CD8-positive, alpha-beta memory T cell (primary cell): ENCODE measurements at places on chromosomes 1 and 21.

- no peak for DNase-seq
Measured at GRCh38 chr21:35491920-35492678, 443.0 kb upstream of the RUNX1 start.

GRCh38 chr1:94595658-94596057, 54.1 kb upstream of the F3 start:
- no peak for DNase-seq

- no peak for DNase-seq
Measured at GRCh38 chr1:177069490-177069889, 95.0 kb downstream of the ASTN1 start.

DNA sequence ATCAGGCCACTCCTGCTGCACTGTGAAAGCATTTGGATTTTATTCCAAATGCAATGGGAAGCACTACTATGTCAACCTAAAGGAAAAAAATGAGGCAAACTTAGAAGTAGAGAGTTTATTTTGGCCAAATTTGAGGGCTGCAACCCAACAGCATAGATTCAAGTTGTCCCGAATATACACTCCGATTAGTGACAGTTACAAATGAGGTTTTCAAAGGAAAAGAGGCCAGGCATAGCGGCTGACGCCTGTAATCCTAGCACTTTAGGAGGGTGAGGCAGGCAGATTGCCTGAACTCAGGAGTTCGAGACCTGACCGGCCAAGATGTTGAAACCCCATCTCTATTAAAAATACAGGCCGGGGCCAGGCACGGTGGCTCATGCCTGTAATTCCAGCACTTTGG, 78.9 kb upstream of the PUM1 start:
- DNase-seq: no peak

DNA sequence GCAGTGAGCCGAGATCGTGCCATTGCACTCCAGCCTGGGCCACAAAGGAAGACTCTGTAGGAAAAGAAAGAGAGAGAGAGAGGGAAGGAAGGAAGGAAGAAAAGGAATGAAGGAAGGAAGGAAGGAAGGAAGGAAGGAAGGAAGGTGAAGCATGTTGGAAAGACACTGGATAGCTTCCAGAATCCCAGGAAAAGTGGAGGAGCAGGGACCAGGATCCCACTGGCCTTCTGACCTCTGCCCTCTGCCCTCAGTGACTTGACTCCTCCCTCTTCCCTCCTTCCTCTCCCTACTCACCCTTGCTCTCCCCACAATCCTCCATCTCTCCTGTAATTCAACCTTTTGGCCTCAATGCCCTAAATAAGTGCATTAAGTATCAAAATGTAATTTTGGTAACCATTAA, 4.1 kb upstream of the UTS2 start:
- no peak for DNase-seq

DNA sequence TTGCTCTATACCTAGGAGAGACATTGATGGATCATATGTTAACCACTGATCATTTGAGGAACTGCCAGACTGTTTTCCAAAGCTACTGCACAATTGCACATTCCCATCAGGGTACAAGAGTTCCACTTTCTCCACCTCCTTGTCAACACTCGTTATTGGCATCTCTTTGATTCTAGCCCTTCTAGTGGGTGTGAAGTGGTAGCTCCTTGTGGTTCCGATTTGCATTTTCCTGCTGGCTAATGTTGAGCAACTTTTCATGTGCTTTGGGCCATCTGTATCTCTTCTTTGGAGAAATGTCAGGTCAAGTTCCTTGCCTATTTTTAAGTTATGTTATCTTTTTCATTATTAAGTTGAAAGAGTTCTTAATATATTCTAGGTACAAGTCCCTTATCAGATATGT, 90.1 kb downstream of the DMRTB1 start:
- DNase-seq: no peak

GRCh38 chr1:32309960-32310359, 18.1 kb downstream of the HDAC1 start:
- no peak for DNase-seq

DNA sequence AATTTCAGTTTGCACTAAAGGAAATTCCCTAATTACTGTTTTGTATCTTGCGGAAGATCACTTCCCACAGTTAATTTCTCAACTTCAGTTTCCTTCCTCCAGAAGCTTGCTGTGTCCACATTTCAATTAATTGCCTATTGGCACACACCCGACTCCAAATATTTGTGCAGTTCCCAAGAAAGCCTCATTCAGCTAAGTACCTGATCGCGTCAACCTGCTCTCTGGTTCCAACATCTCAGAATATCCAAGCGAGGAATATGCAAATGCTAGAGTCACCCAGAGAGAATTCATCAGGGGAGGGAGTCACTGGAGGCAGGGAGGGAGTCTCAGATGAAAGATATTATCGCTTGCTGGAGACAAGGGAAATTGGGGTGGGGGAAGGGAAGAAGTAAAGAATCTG, 351.3 kb downstream of the RRAGC start:
- no peak for DNase-seq

GRCh38 chr1:109763646-109764415, at the start of gene EPS8L3:
Gene EPS8L3, minus strand, starts transcription at chr1:109763923. Its CDS starts 2,174 bp downstream, at chr1:109761749.
- DNase-seq: no peak

GRCh38 chr1:191608367-191608766, 549.9 kb upstream of the RGS18 start:
- no peak for DNase-seq

- DNase-seq: no peak
Measured at GRCh38 chr1:223732993-223733798, 20.9 kb downstream of the CAPN2 start.

DNA sequence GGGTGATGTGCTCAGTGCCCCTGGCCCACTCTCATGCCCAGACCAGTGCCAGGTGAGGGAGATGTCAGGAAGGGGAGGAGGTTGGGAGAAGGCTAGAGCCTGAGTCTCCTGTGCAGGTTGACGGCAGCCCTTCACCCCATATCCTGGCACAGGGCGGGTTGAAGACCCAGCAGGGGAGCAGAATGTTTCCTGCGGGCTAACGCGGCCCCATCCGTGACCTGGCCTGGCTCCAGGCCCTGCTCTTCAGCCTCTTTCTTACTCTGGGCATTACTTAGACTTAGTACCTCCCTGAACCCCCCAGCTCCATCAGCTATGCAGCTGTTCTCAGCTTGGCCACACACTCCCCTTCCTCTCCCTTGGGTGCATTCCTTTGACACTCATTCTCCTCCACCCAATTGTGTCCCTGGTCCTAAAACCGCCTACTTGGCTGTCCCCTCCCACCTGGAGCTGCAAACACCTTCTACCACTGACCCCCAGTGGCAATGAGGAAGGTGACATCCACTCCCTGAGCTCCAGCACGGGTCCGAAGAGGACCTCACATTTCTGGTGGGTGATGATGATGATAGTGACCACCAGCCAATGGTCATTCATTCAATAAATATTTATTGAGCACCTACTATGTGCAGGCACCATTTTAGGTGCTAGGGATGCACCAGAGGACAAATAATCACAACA, 179.0 kb downstream of the PTPRU start:
- no peak for DNase-seq

- no peak for DNase-seq
Measured at GRCh38 chr1:15696956-15697521, 12.9 kb downstream of the PLEKHM2 start.

- DNase-seq: no peak
Measured at GRCh38 chr1:10672343-10673050, 123.9 kb downstream of the CASZ1 start.

- no peak for DNase-seq
Measured at GRCh38 chr1:225603538-225604354, 49.2 kb downstream of the ENAH start.

DNA sequence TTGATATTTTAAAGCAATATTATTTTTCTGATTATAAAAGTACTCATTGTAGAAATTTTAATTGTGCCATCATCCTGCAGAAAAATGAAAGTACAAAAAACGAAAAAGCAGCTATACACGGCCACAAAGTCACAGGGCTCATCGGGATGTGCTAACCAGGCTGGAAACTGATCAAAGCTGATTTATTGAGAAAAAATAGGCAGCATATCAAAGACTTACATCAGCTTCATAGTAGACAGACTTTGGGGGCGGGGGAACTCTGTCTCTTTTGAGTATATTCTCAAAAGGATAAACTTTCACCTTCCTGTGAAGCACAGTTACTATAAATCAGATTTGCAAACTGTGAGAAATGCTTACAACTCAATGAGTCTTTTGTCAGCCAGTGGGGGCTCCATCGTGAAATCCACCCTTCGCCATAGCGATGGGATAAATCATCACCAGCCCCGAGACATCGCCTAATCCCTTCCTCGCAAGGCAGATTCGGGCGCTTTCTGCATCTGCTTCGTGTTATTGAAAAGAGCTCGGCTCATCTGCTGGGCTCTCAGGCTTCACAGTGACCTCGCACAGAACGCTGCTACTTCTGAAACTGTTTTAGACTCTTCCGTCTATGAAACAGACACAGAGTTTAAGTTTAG, 69.2 kb upstream of the ERG start:
- DNase-seq: no peak

DNA sequence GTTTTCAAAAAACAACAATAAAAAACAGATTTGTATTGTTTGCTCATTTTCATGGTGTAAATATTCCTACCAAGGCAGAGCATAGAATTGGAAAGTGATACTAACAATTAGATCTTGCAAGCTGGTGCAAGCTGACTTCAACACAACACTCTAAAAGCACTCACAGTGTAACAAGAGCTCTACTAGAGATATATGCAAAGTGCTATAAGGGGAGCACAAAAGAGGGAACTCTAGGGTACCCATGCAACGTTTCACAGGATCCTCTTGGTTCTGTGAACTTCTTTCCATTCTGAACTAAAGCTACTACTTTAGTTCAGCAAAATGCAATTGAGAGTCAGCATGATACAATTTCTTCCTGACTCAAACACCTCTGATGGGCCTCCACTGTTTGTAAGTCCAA, 78.3 kb downstream of the ATP1B1 start:
- DNase-seq: no peak

DNA sequence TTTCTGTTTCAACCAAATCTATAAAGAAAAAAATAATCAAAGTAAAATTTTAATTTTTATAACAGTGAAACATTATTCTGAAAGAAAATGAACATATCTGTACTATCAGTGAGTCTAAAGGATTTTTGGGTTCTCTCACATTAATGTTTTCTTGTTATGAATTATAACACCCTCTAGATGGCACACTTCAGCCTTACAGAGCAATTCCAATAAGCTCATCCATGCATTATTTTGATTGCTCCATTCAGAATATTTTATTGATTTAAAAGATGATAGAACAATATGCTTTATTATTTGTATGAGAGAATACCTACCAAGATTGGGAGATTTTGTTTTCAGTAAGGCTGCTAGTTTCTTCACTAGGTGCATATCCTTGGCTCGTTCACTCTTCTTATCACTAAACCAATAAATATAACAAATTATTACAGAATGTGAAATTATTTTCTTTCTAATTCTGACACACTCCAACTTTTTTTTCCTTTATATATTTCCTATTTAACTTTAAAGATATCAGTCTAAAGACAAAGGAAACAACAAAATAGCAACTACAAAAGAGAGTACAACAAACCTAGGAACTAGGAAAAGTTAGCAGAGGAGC, 82.4 kb downstream of the RAB3GAP2 start:
- DNase-seq: no peak

DNA sequence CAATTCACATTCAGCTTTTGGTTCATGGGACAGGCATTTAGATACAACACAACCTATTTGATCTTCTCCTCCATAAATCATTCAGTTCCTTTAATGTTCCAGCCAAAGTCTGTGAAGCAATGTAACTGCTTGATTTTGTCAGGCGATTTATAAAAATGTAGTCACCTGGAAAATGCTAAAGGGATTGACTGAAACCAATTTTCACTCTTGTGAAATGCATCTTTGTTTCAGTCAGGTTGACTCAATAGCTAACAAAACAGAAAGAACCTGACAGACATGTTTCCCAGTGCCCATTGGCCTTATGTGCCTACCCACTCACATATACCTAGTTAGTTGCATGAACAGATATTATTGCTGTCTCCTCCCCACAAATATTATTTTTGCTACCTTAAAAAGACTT, 335.7 kb downstream of the CHRM3 start:
- no peak for DNase-seq

- DNase-seq: no peak
Measured at GRCh38 chr1:57461405-57461804, 37.5 kb upstream of the DAB1 start.

- no peak for DNase-seq
Measured at GRCh38 chr21:38289705-38290485, 33.1 kb downstream of the KCNJ15 start.

DNA sequence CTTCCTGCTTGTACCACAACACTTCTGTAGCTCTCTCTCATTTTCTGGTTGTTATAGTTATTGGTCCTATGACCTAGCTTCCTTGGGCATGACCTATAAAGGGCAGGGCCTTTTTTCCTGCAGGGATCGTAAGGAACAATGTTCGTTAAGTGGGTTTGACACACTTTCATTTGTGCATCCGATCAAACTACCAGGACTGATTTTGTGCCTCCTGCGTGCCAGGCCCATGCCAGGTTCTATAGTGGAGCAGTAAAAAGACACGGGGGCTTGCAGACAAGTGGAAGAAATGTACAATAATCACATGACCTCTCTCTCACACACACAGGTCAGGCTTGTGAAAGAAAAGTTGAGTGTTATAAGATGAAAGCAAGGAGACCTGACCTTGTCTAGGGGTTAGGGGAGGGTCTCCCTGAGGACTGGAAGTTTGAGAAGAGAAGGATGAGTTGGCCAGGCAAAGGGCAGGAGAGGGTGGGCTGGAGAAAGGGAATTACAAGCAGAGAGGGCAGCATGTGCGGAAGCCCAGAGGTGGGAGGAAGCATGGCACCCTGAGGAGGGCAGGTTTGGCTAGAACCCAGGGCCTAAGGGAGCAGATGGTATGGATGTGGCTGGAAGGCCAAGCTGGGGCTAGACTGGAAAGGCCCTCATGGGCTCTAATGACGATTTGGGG, 145.4 kb downstream of the GRIK3 start:
- DNase-seq: no peak

- DNase-seq: no peak
Measured at GRCh38 chr1:53296117-53296749, 31.6 kb downstream of the LRP8 start.

DNA sequence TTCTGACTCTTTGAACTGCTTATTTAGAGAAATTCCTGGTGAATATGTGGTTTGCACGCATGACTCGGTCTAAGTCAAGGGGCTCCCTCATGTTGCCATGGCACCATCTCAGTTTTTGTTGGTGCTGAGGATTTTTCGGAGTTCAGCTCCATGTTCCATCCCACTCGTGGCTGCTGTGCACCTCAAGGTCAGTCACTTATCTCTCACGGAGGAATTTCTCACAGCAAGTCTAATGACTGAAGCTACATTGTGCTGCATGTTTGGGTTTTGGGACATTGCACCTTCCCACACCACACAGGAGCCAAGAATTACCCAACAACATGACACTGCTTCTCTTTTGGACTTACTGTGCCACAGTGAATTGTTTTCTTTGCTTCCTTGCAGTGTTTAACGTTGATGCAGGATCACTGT, 269.9 kb downstream of the NCAM2 start:
- no peak for DNase-seq

GRCh38 chr1:114549137-114549536, 32.3 kb downstream of the BCAS2 start:
- DNase-seq: no peak

GRCh38 chr1:231549733-231550447, 21.4 kb downstream of the TSNAX start:
- DNase-seq: no peak

- DNase-seq: no peak
Measured at GRCh38 chr1:29452463-29453230, 216.3 kb downstream of the PTPRU start.

- DNase-seq: no peak
Measured at GRCh38 chr1:7633506-7634245, 137.4 kb upstream of the VAMP3 start.
